ENCODE measurements at places on chromosomes 12 and 14.

DNA sequence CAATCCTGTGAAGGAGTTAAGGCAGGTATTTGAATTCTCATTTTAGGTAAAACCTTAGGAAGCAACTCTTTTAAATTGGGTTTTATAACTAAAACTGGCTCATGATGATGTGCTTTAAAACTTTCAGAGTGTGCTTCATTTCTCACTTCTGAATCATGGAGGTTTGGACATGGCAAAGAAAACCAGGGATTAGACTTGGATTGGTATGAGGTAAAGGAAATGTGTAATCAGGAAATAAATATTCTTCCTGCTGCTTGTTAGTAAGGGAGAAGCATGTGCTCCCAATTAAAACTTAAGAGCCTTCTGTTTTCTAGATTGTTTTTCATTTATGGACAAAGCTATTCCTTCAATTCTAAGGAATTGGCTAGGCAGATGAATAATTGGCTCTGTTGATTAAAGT, 57.4 kb downstream of the FBXO33 start:
- DNase-seq = no peak

GRCh38 chr14:62934439-62934838, 110.8 kb downstream of the KCNH5 start:
- no peak for DNase-seq

DNA sequence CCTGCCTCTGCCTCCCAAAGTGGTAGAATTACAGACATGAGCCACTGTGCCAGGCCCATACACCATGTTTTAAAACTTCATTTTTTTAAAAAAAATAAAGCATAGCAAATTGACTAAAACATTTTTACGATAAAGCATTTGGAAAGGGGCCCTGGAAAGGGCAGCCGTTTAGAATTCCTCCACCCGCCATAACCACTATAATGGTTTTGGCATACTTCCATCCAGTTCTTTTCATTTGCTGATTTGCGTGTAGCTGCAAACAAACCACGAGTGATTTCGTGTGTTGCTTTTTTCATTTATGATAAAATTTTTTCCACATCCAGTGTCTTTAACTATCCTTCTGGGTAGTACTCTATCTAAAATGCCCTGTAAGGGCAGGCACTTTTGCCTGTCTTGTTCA, 91.8 kb upstream of the RIN3 start:
- DNase-seq = no peak

GRCh38 chr12:132308853-132309595, 20.4 kb downstream of the GALNT9 start:
- DNase-seq = no peak

DNA sequence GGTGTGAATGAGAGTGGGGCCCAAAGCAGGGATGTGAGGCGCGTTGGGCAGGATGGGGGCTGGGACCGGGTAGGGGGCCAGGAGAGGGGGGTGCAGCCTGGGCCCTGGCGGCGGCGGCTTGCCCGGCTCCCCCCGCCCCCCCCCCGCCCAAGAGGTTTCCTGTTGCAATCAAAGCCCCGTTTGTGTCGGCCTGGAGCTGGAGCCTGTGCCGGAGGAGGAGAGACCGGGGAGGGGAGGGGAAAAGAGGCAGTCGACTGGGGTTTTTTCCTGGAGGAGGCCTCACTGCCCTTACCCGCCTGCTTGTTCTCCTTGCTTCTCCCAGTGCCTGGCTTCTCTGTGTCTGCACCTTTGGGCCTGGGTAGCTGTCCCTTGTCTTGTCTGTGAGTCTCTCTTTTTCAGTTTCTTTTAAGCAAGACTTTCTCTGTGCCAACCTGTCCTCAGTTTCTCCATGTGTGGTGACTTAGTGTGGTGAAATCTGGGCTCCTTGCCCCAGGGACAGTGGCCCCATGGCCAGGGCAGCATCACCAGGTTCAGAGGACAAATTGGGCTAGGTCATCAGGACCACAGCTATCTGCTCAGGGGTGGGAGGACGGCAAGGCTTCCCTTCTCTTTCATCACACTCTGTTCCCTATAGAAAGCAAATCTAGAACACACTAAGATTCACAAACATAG, 8.5 kb downstream of the RARG start:
- DNase-seq = no peak

GRCh38 chr14:60758885-60759284, 24.3 kb downstream of the MNAT1 start:
- DNase-seq = no peak

GRCh38 chr14:49586673-49587460, 687 bp upstream of the RPS29 start:
- no peak for DNase-seq

DNA sequence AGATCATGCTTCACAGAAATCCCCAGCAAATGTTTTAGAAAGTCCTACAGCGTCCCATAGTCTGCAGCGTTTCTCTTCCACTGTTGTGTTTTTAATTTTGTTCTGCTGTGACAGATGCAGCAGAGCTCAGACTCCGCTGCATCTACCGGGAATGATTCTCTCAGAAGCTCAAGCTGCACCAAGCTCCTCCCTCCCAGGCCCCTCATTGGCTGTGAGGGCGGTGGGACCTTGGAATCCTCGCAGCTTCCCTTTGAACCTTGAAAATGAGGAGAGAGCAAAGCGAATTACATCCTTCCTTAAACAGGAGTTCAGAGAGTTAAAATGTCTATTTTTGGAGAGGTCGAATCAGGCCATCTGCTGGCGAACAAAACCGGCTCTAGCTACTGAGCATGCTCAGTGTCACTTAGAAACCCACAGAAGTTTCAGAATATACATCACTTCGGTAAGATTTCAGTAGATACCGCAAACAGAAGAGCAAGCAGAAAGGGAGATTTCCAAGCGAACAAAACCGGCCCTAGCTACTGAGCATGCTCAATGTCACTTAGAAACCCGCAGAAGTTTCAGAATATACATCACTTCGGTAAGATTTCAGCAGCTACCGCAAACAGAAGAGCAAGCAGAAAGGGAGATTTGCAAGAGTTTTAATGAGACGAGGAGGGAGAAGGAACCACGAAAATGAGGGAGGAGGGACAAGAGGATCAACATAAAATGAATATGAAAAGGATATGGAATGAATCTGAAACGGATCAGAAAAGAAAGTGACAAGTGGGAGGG, at the start of gene ABCD2:
TSS of gene ABCD2 (minus strand) at position 144 of the 774 bp plus-strand sequence. CDS start 188 bp downstream, outside the sequence.
- DNase-seq = peak; percentile 17

- no peak for DNase-seq
Measured at GRCh38 chr12:90106568-90106967, 397.9 kb upstream of the ATP2B1 start.

All from 8988T (cell line).